ENCODE measurements at places on chromosomes 13 and 19. TPM values are rescaled to one million over a fixed set of nuclear protein-coding genes. Genes with fewer than 3 reads are reported as not detected.

- peak overlapping the region; percentile 88 for H3K27ac ChIP-seq
- H3K36me3 ChIP-seq: no peaks in the 10 kb centered on the region
- peak; percentile 51 for DNase-seq
- peaks cover 23% of the 10 kb centered on the region for H3K4me1 ChIP-seq
- no peaks in the 10 kb centered on the region for H3K27me3 ChIP-seq
- H3K4me3 ChIP-seq: peak overlapping the region; percentile 71
These were observed 208.0 kb downstream of the SPRY2 start for GRCh38 chr13:80132741-80133601.

GRCh38 chr13:95191821-95192563 is 109.3 kb downstream of the ABCC4 start:
- H3K27me3 ChIP-seq: no peaks in the 10 kb centered on the region
- H3K4me3 ChIP-seq: no peak overlapping the region
- H3K4me1 ChIP-seq: no peaks in the 10 kb centered on the region
- H3K36me3 ChIP-seq: peaks cover 6% of the 10 kb centered on the region

Gene ENOX1
- total RNA-seq: 1.5 TPM

Gene DNAAF3
- total RNA-seq: 4.9 TPM

Gene LHFPL6
- 8.9 TPM for total RNA-seq

GRCh38 chr19:55176076-55176475 is 4.0 kb downstream of the SYT5 start:
- no peak overlapping the region for H3K27ac ChIP-seq
- H3K27me3 ChIP-seq: peaks cover 16% of the 10 kb centered on the region
- no peak overlapping the region for H3K4me3 ChIP-seq
- H3K36me3 ChIP-seq: peaks cover 12% of the 10 kb centered on the region

DNA sequence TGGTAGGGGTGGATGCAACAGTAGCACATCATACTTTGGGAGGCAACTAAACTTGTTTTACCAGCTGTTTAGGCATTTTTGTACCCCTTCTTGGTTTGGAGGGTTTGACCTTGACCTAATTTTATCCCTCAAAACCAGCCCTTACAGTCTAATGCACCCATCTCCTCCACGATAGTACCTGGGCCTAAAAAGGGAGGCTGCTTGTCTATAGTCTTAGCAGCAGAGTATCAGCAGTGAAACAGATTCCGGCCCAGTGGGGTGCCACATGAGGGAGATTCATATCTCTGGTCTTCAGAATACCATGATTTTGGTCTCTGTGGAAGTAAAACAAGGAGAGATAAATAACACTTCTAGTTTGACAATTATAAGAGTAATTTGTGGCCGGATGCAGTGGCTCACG is 39.5 kb upstream of the ATP12A start:
- no peaks in the 10 kb centered on the region for H3K27me3 ChIP-seq
- H3K4me3 ChIP-seq: no peak overlapping the region
- DNase-seq: no peak
- no peaks in the 10 kb centered on the region for H3K36me3 ChIP-seq
- H3K4me1 ChIP-seq: no peaks in the 10 kb centered on the region
- no peak overlapping the region for H3K27ac ChIP-seq

GRCh38 chr13:28501547-28501946 is 6.6 kb upstream of the FLT1 start:
- peaks cover 4% of the 10 kb centered on the region for H3K27me3 ChIP-seq
- DNase-seq: no peak
- H3K4me3 ChIP-seq: no peak overlapping the region
- no peak overlapping the region for H3K27ac ChIP-seq

DNA sequence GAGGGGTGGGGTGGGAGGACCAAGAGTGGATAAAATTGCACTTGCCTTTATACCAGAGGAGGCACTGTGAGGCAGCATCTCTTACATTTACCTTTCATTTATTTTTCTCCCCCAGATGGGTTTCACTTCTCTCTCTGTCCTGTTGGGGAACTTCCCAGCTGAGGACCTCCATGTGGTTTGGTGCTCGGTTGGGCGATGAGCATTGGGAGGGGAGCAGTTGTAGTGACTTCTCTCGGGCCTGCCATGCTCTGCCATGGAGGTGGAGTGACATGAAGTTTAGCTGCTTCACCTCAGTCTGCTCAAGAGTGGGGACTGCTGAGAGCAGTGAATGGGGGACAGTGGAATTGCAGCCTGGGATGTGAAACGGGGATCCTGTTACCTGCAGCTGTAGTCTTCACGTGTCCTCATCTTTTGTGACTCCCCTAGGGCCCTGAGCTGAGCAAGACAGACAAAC is 23.1 kb upstream of the CXCL17 start:
- no peaks in the 10 kb centered on the region for H3K27me3 ChIP-seq
- no peak for DNase-seq
- peaks cover 5% of the 10 kb centered on the region for H3K4me1 ChIP-seq
- H3K27ac ChIP-seq: no peak overlapping the region

Gene FCER2
- total RNA-seq: not detected

DNA sequence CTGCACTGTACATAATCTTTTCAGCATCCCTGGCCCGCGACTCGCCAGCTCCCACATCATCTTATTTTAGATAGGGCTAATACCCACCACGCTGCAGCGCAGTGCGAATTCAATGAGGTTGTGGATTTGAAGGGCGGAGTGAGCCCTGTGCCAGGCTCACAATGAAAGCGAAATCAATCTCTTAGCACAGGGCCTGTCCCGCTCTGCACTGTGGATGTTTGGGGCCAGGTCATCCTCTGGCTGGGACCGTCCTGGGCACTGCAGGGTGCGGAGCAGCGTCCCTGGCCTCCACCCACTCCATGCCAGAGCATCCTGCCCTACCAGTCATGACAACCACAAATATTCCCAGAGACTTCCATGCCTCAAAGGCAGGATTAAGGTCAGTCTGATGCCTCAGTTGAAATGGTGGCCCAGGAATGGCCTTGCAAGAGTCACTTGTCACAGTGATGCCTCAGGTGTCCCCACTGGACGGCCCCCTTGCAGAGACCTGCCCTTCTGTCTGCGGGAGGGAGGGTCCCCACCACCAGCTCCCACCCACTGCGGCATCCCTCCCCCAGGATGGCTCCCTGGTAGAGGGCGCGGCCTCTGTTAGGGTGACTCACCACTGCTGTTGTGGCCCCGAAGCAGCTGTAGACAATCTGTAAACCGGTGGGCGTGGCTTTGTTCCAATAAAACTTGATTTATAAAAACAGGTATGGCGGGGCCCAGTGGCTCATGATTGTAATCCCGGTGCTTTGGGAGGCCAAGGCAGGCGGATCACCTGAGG is 5.6 kb downstream of the UHRF1 start:
- peak overlapping the region; percentile 87 for H3K27ac ChIP-seq
- H3K4me3 ChIP-seq: peak overlapping the region; percentile 60
- peaks cover 26% of the 10 kb centered on the region for H3K4me1 ChIP-seq
- peak; percentile 93 for DNase-seq
- H3K27me3 ChIP-seq: no peaks in the 10 kb centered on the region
- H3K36me3 ChIP-seq: peaks cover 26% of the 10 kb centered on the region

- H3K27me3 ChIP-seq: no peaks in the 10 kb centered on the region
- no peaks in the 10 kb centered on the region for H3K4me1 ChIP-seq
- DNase-seq: no peak
- H3K36me3 ChIP-seq: no peaks in the 10 kb centered on the region
These were observed 249.3 kb upstream of the HTR2A start for GRCh38 chr13:47146136-47146535.

Gene PDX1
- total RNA-seq: 0.35 TPM

DNA sequence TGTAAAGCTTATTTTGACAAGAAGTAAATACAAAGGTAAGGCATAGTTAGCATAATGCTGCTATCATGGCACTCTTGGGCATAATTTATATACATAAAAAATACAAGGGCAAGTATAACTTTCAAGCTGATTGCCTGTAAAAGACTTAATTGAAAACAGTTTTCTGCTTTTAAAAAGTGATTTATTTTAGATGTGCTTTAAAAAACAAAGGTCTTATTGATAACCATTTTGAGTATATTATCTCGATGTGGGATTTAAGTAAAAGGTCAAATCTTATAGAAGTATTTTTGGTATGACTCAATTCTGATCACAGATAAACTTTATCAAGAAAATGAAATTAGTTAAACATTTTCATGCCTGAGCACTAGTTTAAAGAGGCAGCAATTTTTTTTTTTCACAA is 175.8 kb downstream of the KCNRG start:
- H3K27ac ChIP-seq: no peak overlapping the region
- H3K4me3 ChIP-seq: no peak overlapping the region
- H3K27me3 ChIP-seq: no peaks in the 10 kb centered on the region
- H3K36me3 ChIP-seq: no peaks in the 10 kb centered on the region
- peaks cover 11% of the 10 kb centered on the region for H3K4me1 ChIP-seq

GRCh38 chr13:37409756-37410155 is 188.8 kb downstream of the POSTN start:
- no peaks in the 10 kb centered on the region for H3K27me3 ChIP-seq
- H3K36me3 ChIP-seq: peaks cover 5% of the 10 kb centered on the region
- H3K27ac ChIP-seq: peak overlapping the region; percentile 71
- H3K4me3 ChIP-seq: no peak overlapping the region
- peaks cover 14% of the 10 kb centered on the region for H3K4me1 ChIP-seq

DNA sequence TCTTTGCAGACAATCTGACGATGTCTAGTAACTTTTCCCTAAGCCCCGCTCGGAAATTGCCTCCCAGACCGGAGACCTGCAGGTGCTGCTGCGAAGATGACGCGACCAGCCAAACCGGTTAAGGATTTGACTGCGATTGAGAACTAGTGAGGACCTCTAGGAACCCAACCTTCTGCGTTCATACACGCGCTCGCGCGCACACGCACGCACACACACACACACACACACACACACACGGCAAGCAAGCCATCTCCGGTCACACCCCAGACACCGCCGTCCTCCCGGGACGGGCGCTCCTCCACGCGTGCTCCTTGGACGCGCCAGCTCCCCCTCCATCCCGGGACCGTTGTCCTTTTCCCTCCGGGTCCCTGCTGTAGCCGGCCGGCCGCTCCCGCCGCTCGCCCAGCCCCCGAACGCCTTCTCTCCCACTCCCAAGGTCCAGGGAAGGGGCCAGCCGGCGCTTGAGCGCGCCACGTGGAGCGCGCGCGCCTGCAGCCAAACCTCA is 1.2 kb downstream of the TBC1D4 start:
- H3K27me3 ChIP-seq: no peaks in the 10 kb centered on the region
- peak; percentile 59 for DNase-seq
- no peaks in the 10 kb centered on the region for H3K4me1 ChIP-seq
- H3K27ac ChIP-seq: no peak overlapping the region

GRCh38 chr13:24995225-24995804 is 100.6 kb upstream of the PABPC3 start:
- no peaks in the 10 kb centered on the region for H3K27me3 ChIP-seq
- no peak overlapping the region for H3K27ac ChIP-seq
- peak; percentile 88 for DNase-seq
- H3K36me3 ChIP-seq: no peaks in the 10 kb centered on the region
- no peak overlapping the region for H3K4me3 ChIP-seq

Gene CFAP97D2
- total RNA-seq: not detected

- H3K27ac ChIP-seq: no peak overlapping the region
- no peak overlapping the region for H3K4me3 ChIP-seq
- no peak for DNase-seq
- peaks cover 68% of the 10 kb centered on the region for H3K36me3 ChIP-seq
These were observed 9.0 kb downstream of the RELB start for GRCh38 chr19:45010306-45010705.

Gene CHERP
- total RNA-seq: 51.6 TPM

GRCh38 chr19:35569281-35569781 is 5.9 kb upstream of the ATP4A start:
- peaks cover 23% of the 10 kb centered on the region for H3K27me3 ChIP-seq
- no peaks in the 10 kb centered on the region for H3K36me3 ChIP-seq
- DNase-seq: no peak
- H3K4me3 ChIP-seq: no peak overlapping the region
- H3K27ac ChIP-seq: no peak overlapping the region
- no peaks in the 10 kb centered on the region for H3K4me1 ChIP-seq

DNA sequence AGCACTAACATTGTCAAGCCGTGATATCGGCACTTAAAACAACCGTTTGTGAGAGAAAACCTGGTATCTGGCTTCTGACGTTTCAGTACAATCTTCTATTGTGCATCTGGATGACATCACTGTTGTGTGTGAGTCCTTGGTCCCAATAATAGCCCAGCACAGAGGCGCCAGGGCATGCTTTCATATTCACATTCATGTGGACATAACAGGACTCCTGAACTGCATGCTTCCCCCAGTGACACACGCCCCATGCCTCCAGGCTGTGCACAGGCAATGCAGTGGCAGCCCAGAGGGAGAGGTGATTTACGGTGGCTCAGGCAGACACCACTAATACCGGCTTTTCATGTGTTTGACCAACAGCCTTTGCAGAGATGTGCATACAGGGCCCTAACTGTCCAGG is 58.1 kb downstream of the MRPL57 start:
- H3K4me3 ChIP-seq: no peak overlapping the region
- no peak for DNase-seq
- H3K27ac ChIP-seq: no peak overlapping the region
- H3K27me3 ChIP-seq: no peaks in the 10 kb centered on the region

Gene RYR1
- total RNA-seq: 0.28 TPM

- no peaks in the 10 kb centered on the region for H3K27me3 ChIP-seq
- no peak for DNase-seq
- no peak overlapping the region for H3K4me3 ChIP-seq
- H3K4me1 ChIP-seq: peaks cover 19% of the 10 kb centered on the region
- H3K27ac ChIP-seq: no peak overlapping the region
- peaks cover 19% of the 10 kb centered on the region for H3K36me3 ChIP-seq
These were observed 91.3 kb downstream of the KCNRG start for GRCh38 chr13:50106559-50106958.

DNA sequence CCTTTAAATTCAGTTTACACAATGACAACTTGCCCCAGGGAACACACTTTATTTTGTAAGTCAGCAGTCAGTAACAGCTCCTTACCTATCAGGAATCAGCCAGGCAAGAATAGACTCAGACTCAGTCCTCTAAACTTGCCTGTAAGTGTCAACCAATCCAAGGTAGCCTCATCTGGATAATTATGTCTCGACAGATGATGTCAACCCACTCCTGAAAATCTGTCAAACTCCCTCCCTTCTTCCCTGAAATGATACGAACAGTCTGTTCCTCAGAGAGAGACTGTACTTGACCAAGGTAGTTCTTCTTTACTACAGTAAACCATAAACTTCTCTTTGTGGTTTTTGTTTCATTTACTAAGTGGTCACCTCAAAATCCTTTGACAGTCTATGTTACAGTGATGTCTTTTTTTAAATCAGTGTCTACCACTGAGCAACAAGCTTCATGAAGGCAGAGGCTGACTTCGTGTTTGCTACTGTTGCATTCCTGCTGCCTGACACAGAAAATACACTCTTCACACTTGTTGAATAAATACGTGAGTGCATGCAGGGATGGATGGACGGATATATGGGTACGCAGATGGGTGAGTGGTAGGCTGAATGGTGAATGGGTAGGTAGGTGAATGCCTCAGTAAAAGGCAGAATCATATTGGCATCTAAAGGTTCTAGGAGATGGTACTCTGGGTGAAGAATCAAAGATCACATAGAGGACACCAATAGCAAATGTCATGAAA is 17.5 kb upstream of the FREM2 start:
- H3K27ac ChIP-seq: no peak overlapping the region
- H3K36me3 ChIP-seq: no peaks in the 10 kb centered on the region
- peaks cover 56% of the 10 kb centered on the region for H3K27me3 ChIP-seq
- no peaks in the 10 kb centered on the region for H3K4me1 ChIP-seq
- no peak for DNase-seq
- no peak overlapping the region for H3K4me3 ChIP-seq

- peaks cover 52% of the 10 kb centered on the region for H3K36me3 ChIP-seq
- no peak overlapping the region for H3K4me3 ChIP-seq
- no peaks in the 10 kb centered on the region for H3K27me3 ChIP-seq
- no peaks in the 10 kb centered on the region for H3K4me1 ChIP-seq
- H3K27ac ChIP-seq: no peak overlapping the region
These were observed 7.5 kb upstream of the ATP8B3 start for GRCh38 chr19:1819341-1820255.

- H3K4me3 ChIP-seq: no peak overlapping the region
- no peaks in the 10 kb centered on the region for H3K27me3 ChIP-seq
- no peak overlapping the region for H3K27ac ChIP-seq
These were observed 557.2 kb downstream of the KCTD12 start for GRCh38 chr13:76329004-76329403.

Gene SERP2
- total RNA-seq: not detected

Gene SCN1B
- 0.19 TPM for total RNA-seq

Measured in MCF 10A (cell line).